CD4-positive, alpha-beta memory T cell (primary cell): ENCODE measurements at places on chromosomes 5 and 9. TPM values are rescaled to one million over a fixed set of nuclear protein-coding genes. Genes with fewer than 3 reads are reported as not detected.

DNA sequence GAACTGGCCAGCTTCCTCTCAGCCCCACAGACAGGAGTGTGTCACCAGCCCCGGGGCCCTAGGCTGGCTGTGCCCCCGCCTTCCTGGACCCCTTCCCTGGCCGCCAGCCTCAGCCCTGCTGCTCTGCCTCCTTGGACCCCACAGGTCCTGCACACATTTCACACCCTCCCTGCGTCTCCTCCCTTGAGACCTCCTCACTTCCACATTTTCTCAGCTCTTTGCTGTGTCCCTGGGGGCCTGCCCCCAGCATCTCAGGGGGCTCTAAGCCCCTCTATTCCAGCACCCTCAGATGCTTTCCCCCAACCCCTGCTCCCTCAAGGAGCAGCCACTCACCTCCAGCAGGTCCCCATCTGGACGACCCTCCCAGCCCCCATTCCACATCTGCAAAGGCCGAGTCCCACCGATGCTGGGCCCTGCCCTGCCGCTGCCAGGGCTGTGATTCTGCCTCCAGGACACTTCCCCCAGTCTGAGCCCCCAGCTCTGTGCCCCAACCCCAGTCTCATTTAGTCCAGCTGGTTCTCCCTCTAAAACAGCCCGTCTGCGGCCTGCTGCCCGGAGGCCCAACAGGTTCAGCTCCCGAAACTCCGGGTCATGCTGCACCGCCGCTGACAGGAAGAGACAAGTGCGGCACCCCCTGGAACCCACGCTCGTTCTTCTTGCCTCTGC lies 4.2 kb downstream of the SLC34A3 start:
- no peak overlapping the region for H3K27ac ChIP-seq
- H3K36me3 ChIP-seq = no peaks in the 10 kb centered on the region
- H3K27me3 ChIP-seq = no peaks in the 10 kb centered on the region
- H3K4me1 ChIP-seq = peaks cover 24% of the 10 kb centered on the region
- no peak for DNase-seq

- H3K36me3 ChIP-seq = no peaks in the 10 kb centered on the region
- no peaks in the 10 kb centered on the region for H3K4me1 ChIP-seq
- H3K27ac ChIP-seq = no peak overlapping the region
- no peak overlapping the region for H3K4me3 ChIP-seq
- H3K27me3 ChIP-seq = no peaks in the 10 kb centered on the region
- no peak for DNase-seq
Observed at GRCh38 chr9:87160148-87161102, 213.1 kb upstream of the GAS1 start.

DNA sequence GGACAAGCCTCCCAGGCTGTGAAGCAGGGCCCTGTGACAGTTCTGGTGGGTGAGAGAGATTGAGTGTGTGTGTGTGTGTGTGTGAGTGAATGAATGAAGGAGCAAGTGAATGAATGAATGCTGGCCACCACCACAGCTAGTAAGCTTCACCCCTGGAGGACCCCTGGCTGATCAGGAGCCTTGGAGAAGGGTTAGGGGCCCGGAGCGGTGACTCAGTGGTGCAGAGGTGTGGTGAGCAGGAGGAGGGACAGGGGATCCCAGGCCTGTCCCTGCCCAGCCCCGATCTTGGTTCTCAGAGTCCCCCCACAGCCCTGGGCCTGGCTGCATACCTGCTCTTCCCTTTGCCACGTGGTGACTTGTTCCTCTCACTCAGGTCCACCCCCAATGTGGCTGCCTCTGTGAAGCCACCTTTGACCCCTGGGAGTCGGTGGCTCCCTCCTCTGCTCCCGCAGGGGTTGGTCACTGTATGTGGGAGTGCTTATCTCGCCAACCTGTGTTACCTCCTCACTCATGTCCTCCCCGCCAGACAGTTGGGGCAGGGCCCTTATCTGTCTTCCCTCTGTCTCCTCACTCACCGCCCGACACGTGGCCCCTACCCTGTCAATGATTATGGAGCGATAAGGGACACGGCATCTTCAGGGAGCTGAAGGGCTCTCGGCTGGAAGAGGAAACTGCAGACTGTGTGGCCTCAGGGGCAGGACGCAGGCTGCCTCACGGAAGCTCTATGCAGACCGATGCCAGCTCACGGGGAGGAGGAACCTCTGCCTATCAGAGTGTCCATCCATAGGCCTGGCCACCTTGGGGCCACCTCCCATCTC lies 99.9 kb upstream of the PITX1 start:
- H3K4me3 ChIP-seq = no peak overlapping the region
- H3K4me1 ChIP-seq = no peaks in the 10 kb centered on the region
- no peaks in the 10 kb centered on the region for H3K36me3 ChIP-seq
- no peak for DNase-seq
- no peak overlapping the region for H3K27ac ChIP-seq

CDH6 gene
- total RNA-seq = not detected
